DMS 273 treated with DMSO at 0.1 percent for 48 hours (cell line): ENCODE measurements at places on chromosomes 2 and 18.

- DNase-seq: no peak
These were observed 309.2 kb downstream of the AGAP1 start for GRCh38 chr2:235803028-235803427.

DNA sequence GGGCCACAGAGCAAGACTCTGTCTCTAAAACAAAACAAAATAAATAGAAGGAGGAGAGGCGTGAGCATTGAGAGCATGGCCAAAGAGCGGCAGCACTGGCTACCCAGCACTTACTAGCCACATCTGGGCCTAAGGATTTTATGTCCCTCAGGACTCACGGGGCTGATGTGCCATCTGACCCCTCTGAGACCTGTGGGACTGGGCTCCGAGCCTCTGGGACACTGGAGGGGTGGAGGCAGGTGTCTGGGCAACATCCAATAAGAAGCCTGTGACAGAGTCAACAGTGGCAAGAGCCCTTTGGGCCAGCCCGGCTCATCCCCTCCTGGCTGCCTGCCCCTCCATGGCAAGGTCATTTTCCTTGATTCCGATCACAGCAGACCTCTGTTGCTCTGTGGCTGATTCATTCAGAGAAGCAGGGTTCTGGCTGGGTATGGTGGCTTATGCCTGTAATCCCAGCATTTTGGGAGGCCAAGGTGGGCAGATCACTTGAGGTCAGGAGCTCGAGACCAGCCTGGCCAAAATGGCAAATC is 60.7 kb downstream of the RRM2 start:
- DNase-seq: no peak

DNA sequence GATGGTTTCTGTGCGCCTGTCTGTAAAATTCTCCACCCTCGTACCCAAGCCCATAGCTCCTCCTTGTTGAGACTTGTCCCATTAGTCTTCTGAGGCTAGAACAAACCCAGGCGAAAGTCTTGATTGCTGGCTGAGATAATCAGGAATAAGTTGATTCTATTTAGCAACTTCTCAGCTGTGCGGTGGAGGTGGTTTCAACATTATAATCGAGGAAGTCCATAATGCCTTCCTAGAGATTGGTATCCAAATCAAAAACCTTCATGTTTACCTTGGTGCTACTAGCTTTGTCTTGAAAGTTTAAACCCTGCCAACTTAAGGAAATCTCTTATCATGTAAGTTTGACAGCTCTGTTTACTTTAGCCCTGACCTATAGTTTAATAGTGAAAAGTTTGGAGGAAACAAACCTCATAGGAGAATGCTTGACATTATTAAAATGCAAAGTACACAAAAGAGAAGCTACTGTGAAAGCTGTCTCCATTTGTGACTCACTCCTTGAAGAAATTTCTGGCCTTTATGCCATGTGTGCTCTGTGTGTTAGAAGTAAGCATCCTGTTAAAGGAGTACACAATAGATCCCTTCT is 36.6 kb upstream of the DSC1 start:
- no peak for DNase-seq

GRCh38 chr2:197423307-197423706 is 11.5 kb downstream of the SF3B1 start:
- DNase-seq: no peak

GRCh38 chr2:134154246-134154645 is 99.6 kb upstream of the MGAT5 start:
- no peak for DNase-seq

GRCh38 chr18:57630754-57631595 is 9.3 kb upstream of the NARS1 start:
- DNase-seq: no peak

GRCh38 chr2:237872178-237872887 is 12.9 kb downstream of the RAMP1 start:
- DNase-seq: no peak
